Activated effector memory CD4-positive, alpha-beta T cell treated with Interleukin-2 at 50 U/mL for 16 hours (primary cell): ENCODE measurements at places on chromosomes 11 and 22.

GRCh38 chr11:22703040-22703439 is 36.6 kb downstream of the GAS2 start:
- DNase-seq, result no peak

GRCh38 chr11:118898400-118899295 is 15.0 kb downstream of the CXCR5 start:
- DNase-seq, result no peak

DNA sequence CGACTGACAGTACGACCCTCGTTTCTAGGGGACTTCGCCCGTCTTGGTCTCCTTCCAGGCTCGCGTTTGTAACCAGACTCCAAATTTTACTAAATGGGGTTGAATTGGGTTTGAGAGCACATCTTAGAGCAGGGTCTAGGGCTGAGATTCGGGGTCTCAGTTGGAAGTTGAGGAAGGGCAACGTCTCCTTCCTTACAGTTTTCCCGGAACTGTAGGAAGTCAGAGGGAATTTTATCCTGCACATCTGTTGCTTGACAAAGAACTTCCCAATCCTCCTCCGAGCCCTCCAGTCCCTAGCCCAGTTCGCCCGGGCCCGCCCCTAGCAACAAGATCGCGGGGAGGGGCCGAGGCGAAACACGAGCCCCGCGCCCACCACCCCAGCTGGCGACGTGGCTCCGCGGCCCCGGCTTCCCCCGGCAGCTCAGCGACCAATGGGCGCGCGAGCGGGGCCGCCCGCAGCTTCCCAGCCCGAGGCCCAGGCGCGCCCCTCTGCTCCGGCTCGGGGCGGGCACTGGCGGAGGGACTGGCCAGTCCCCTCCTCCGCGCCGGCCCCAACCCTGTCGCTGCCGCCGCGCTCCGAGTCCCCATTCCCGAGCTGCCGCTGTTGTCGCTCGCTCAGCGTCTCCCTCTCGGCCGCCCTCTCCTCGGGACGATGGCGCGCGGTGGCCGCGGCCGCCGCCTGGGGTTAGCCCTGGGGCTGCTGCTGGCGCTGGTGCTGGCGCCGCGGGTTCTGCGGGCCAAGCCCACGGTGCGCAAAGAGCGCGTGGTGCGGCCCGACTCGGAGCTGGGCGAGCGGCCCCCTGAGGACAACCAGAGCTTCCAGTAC is at the start of gene RCN1:
Gene RCN1, plus strand, starts transcription at position 530 of the 826 bp plus-strand sequence. Its CDS starts 123 bp downstream, at position 653.
- DNase-seq, result peak; percentile 23

DNA sequence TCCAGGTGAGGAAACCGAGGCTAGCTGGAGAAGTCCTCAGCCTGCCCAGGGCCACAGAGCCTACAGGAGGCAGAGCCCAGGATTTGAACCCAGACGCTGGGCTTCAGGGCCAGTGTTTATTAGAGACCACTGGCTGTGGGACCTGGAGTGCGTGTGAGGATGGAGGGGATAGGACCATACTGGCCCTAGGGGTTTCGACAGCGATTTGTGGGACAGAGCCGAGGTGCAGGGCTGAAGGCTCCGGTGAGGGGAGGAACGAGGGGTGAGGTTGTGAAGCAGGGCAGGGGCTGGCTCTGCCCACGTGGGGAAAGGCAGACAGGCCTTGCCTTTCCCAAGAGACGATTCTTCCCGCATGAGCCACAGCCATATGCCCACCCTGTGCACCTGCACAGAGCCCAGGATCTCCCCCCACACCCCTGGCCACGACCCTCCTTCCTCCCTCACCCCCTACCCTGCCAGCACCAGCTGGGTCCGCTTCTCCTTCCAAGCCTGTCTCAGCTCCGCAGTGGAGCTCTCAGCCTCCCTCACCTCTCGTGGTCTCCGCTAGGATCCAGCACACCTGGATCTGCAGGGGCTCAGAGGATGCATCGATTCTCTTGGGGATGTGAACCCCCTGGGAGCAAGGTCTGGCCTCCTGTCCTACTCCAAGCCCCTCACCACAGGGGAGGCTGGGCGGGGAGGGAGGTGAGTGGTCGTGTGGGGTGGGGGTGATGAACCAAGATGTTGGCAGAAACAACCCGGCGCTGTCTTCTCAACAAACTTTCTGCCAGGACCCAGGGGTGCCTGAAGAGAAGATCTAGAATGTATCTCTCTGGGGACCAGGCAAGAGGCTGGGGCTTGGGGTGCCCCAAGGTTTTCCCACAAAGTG is 58.4 kb downstream of the RTL6 start:
- DNase-seq, result no peak

GRCh38 chr11:120909676-120910416 is 114.1 kb upstream of the TBCEL start:
- DNase-seq, result no peak

- DNase-seq, result peak; percentile 36
Measured at GRCh38 chr11:76588455-76589325, 81.9 kb downstream of the LRRC32 start.

- DNase-seq, result no peak
Measured at GRCh38 chr11:110077346-110077745, 15.8 kb upstream of the ZC3H12C start.

DNA sequence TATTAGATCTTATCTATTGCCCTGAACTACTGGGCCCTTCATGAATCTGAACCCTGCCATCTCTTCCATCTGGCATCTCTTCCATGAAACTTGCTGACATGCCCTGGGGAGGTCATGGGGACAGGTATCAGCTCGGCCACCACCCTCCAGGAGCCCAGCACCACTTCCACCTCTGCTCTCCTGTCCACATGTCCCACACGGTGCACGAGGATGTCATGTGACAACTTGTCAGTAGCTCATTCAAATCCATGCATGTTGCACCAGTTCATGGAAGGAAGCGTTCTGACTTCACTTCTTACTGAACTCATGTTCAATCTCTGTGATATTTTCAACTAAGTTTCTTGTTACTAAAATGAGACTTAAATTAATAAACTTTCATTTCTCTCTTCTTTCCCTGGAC is 16.6 kb downstream of the YPEL1 start:
- no peak for DNase-seq

- no peak for DNase-seq
Measured at GRCh38 chr11:15615398-15616096, 500.8 kb downstream of the INSC start.

- DNase-seq, result no peak
Measured at GRCh38 chr11:17649696-17650095, 69.7 kb upstream of the MYOD1 start.

DNA sequence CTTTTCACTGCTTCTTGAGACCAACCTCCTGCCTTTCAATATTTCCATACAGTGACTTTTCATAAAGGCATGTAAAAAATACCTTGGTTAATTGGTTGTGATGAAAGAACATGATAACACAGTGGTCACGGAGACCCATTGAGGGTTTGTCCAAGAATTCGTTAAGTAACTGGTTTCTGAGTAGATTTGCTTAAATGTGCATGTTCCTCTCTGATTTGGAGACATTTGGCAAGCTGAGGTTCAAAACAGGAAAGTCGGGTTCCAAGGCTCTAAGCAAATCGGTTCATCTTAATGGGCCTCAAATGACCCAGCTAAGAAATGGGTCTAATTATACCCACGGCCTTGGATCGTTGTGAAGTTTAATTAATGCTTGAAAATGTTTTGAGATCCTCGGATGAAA is 36.9 kb upstream of the CCND1 start:
- DNase-seq, result no peak

GRCh38 chr11:126348806-126349582 is 6.5 kb upstream of the ST3GAL4 start:
- DNase-seq, result no peak

DNA sequence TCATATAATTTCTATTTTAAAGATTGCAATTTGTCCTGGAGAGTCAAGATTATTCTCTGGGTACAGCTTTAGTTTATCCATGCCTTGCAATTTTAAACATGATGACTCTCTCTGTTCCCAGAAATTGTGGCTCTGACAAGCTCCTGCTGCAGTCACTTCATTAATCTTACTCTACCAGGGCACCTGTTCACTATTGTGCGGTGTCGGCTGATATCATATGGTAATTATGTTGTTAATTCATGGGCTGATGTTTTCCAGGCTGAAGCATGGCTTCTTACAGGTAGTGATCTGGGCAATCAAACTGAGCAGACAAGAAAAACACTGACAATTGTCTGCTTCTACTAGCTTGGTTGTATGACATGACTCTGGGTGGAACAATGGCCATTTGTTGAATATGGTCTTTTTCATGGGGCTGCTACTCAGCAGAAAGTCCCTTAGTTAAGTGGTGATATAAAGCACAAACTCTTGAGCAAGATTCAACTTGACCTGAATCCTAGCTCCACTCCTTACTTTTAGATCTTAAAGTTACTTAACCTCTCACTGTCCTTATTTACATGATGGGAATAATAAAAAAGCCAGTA is 230.7 kb downstream of the FAT3 start:
- no peak for DNase-seq

DNA sequence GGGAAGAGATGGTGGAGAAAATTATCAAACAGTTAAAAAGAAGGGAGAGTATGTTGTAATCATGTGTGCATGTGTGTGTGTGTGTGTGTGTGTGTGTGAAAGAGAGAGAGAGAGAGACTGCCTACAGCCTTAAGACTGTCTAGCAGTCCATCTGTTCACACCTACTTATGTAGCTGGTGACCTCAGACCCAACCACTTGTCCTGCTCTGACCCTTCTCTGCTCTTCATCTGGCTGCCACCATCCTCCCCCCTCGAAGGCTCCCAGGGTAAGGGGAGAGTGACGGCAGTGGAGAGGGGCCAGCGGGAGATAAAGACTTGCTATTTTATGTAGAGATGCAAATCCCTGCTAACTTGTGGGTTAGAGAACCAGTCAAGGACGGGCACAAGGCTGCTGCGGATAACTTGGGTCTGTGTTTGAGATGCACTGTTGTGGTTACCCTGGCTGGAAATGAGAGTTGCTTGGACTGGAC is 24.9 kb upstream of the GRAMD1B start:
- DNase-seq, result no peak

DNA sequence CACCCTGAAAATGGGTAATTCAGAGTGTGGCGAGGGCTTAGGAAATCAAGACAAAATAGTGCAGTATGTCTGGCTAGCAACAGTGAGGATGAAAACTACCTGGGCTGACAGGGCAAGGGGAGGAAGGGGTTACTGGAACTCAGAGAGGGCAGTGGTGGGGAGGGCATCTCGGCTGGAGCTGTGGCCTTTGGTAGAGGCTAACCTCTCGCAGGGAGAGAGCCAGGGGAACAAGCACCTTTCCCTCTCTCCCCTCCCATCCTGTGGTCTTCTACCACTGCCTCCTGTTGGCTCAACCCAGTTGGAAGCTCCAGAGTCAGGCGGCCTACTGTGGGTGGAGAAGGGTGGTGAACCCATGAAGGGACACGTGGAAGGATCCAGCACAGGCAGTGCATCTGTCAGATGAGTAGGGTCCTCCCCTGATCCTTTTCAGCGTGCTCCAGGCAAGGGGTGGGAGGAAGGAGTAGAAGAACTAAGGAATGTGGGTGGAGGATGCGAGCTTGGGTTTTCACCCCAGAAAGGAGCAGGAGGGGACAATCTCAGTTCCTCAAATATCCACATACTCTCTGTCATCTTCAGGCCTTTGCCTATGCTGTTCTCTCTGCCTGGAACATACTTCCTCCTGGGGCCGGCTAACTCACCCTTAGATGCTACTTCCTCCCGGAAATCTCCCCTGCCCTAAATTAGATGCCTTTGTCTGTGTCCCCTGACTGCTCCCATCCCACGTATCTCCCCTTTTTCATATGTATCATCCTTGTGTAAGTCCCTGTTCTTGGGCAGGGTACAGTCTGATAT is 6.2 kb upstream of the KCNE3 start:
- no peak for DNase-seq

- DNase-seq, result no peak
Measured at GRCh38 chr11:113942256-113942655, 32.7 kb upstream of the HTR3A start.

DNA sequence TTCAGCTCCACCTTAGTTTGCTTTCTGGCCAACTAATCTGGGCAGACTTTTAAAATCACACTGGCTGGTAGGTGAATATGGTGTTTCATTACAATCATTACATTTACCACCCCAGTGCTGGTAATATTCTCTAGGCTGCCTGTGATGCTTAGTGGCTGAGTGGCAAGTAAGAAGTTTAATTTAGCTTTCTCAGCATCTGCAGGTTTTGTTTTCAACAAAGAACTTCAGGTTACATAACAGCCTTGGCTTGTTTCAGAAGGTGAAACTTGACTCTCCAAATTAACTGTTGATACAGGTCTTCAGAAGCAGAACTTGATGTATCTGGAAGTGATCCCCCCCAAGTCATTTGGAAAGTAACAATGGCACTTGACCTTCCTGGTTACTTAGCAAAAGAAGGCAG is 423.3 kb upstream of the CCDC90B start:
- no peak for DNase-seq

GRCh38 chr11:107710301-107710700 is 1.6 kb downstream of the SLN start:
- no peak for DNase-seq

GRCh38 chr11:44814881-44815592 is 88.3 kb downstream of the TSPAN18 start:
- no peak for DNase-seq

GRCh38 chr11:63837739-63838138 is 1.2 kb upstream of the MARK2 start:
- DNase-seq, result no peak

- no peak for DNase-seq
Measured at GRCh38 chr11:10902301-10903063, 44.6 kb upstream of the ZBED5 start.

DNA sequence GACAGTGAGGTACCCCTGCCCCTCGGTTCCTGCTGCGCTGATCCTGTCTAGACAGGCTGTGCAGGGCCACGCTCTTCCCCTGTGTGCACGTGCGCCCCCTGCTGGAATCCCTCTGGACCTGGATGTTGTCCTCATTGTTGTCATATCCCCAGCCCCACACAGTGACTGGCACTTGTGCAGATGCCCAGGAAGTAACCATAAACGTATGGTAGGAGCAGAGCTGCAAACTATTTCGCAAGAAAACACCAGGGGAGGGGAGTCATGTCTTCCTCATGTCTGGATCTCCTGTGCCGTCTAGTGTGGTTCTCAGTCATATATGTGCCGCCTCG is 114.7 kb downstream of the CRYBB2 start:
- no peak for DNase-seq

GRCh38 chr11:63212742-63213141 is 30.7 kb downstream of the SLC22A25 start:
- no peak for DNase-seq

- no peak for DNase-seq
Measured at GRCh38 chr11:125938418-125938817, 7.4 kb upstream of the VSIG10L2 start.

GRCh38 chr11:96049426-96049825 is 125.5 kb upstream of the MTMR2 start:
- DNase-seq, result no peak

DNA sequence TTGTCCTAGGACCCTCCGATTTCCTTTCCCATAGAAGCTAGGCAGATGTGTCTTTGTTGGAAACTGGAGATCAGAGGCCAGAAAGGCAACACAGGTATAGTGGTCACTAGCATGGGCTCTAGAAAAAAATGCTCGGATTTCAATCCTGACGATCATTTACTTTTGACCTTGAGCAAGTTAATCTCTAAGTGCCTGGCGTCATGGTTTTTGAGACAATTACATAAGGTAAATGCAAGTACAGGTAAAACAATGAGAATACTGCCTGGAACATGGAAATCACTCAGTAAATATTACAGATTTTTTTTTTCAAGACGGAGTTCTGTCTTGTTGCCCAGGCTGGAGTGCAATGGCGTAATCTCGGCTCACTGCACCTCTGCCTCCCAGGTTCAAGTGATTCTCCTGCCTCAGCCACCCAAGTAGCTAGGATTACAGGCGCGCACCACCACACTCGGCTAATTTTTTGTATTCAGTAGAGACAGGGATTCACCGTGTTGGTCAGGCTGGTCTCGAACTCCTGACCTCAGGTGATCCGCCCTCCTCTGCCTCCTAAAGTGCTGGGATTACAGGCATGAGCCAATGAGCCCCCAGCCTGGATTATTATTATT is 1.1 kb upstream of the DENND5A start:
- DNase-seq, result no peak
